IPS DF 6.9 (cell line): ENCODE measurements at places on chromosomes 7 and 10.

- H3K4me3 ChIP-seq: no peak overlapping the region
- H3K4me1 ChIP-seq: no peaks in the 10 kb centered on the region
- H3K27ac ChIP-seq: no peak overlapping the region
- no peak for DNase-seq
- H3K27me3 ChIP-seq: no peaks in the 10 kb centered on the region
These were observed 550.0 kb downstream of the TNS3 start for GRCh38 chr7:47031786-47032535.

- H3K36me3 ChIP-seq: no peaks in the 10 kb centered on the region
- no peaks in the 10 kb centered on the region for H3K4me1 ChIP-seq
- H3K27ac ChIP-seq: no peak overlapping the region
- no peak for DNase-seq
These were observed 17.7 kb downstream of the IL15RA start for GRCh38 chr10:5959581-5960069.

DNA sequence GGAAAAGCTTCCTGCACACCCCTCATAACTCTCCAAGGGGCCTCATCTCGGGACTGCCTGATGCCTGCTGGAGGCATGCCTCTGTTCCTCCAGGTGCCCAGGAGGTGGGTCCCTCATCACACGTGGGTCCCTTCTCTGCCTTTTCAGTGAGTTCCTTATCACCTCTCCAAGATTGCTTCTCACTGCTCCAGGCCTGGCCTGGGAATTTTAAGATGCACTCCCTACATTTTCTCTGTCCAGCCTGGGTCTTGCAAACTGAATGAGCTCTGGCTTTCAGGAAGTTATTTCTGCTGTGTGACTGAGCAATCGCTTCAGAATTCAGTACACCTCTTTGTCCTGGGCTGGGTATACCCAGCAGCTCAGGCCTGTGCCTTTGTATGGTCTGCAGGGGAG lies 43.8 kb downstream of the LRRC18 start:
- no peak overlapping the region for H3K4me3 ChIP-seq
- H3K4me1 ChIP-seq: no peaks in the 10 kb centered on the region
- H3K27ac ChIP-seq: no peak overlapping the region
- no peaks in the 10 kb centered on the region for H3K27me3 ChIP-seq
- no peak for DNase-seq

DNA sequence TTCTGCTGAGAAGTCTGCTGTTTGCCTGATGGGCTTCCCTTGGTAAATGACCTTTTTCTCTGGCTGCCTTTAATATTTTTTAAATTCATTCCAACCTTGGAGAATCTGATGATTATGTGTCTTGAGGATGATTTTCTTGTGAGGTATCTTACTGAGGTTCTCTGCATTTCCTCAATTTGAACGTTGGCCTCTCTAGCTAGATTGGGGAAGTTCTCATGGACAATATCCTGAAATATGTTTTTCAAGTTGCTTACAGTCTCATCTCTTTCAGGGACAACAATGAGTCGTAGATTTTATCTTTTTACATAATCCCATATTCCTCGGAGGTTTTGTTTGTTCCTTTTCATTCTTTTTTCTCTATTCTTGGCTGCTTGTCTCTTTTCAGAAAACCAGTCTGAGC lies 208.4 kb downstream of the KIF20B start:
- no peaks in the 10 kb centered on the region for H3K27me3 ChIP-seq
- no peak for DNase-seq
- no peak overlapping the region for H3K4me3 ChIP-seq
- H3K4me1 ChIP-seq: no peaks in the 10 kb centered on the region
- no peaks in the 10 kb centered on the region for H3K36me3 ChIP-seq
- H3K27ac ChIP-seq: no peak overlapping the region

GRCh38 chr10:58348571-58349033 lies 13.8 kb downstream of the UBE2D1 start:
- H3K4me1 ChIP-seq: no peaks in the 10 kb centered on the region
- no peak overlapping the region for H3K27ac ChIP-seq
- no peak overlapping the region for H3K4me3 ChIP-seq
- no peaks in the 10 kb centered on the region for H3K27me3 ChIP-seq
- no peaks in the 10 kb centered on the region for H3K36me3 ChIP-seq

- H3K27me3 ChIP-seq: no peaks in the 10 kb centered on the region
- peaks cover 4% of the 10 kb centered on the region; the same call in 1 of the 2 replicates for H3K36me3 ChIP-seq
- DNase-seq: no peak
- no peak overlapping the region for H3K4me3 ChIP-seq
These were observed 45.6 kb downstream of the SFMBT2 start for GRCh38 chr10:7365027-7365745.

DNA sequence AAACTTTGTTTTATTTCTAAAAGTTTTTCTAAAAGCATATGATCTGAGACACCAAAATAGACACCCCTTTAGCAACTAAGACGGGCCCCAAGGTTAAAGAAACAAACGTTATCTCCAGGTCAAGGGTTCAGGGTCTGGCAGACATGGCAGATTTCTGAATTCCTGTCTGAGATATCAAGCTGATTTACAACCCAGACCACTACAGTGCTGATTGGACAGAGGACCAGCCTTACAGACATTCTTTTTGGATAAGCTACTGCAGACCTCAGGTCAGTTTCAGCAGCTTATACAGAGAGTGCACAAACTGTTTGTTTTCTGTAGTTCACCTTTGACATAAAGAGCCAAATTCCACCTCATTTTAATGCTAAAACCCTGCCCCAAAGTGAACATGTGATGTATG lies 34.8 kb downstream of the SVOPL start:
- no peak for DNase-seq
- H3K27me3 ChIP-seq: no peaks in the 10 kb centered on the region
- H3K27ac ChIP-seq: no peak overlapping the region
- H3K4me1 ChIP-seq: no peaks in the 10 kb centered on the region

- DNase-seq: no peak
- no peak overlapping the region for H3K27ac ChIP-seq
- H3K4me1 ChIP-seq: no peaks in the 10 kb centered on the region
- no peak overlapping the region for H3K4me3 ChIP-seq
- no peaks in the 10 kb centered on the region for H3K27me3 ChIP-seq
- H3K36me3 ChIP-seq: peaks cover 34% of the 10 kb centered on the region
These were observed 130.4 kb downstream of the SMURF1 start for GRCh38 chr7:99013266-99014112.

DNA sequence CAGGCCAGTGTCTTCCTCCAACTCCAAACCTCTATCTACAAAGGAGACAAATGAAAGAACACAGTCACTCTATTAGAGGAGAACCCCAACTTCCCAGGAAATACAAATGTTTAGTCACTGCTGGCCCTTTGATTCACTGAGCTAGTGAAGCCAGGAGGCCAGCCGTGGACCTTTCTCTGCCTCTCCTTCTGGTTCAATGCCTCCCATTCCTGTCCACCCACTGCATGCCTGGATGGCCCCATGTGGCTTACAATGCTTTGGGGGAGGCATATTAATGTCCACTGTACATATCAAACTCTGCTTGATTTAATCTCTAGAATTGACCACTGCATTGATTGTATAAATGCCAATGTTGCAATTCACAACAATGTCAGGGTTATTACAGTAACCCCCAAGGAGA lies 687.3 kb downstream of the KCNMA1 start:
- no peaks in the 10 kb centered on the region for H3K36me3 ChIP-seq
- H3K4me3 ChIP-seq: no peak overlapping the region
- DNase-seq: no peak
- no peak overlapping the region for H3K27ac ChIP-seq
- no peaks in the 10 kb centered on the region for H3K27me3 ChIP-seq

- no peaks in the 10 kb centered on the region for H3K27me3 ChIP-seq
- DNase-seq: no peak
- no peak overlapping the region for H3K27ac ChIP-seq
- no peaks in the 10 kb centered on the region for H3K4me1 ChIP-seq
- H3K4me3 ChIP-seq: no peak overlapping the region
- no peaks in the 10 kb centered on the region for H3K36me3 ChIP-seq
These were observed 43.4 kb downstream of the PTTG1IP2 start for GRCh38 chr7:90512821-90513254.

GRCh38 chr10:133403359-133403758 lies 9.4 kb downstream of the MTG1 start:
- H3K4me1 ChIP-seq: no peaks in the 10 kb centered on the region; the same call in 1 of the 2 replicates
- no peak overlapping the region for H3K27ac ChIP-seq
- H3K4me3 ChIP-seq: no peak overlapping the region
- H3K36me3 ChIP-seq: peaks cover 23% of the 10 kb centered on the region
- DNase-seq: no peak

DNA sequence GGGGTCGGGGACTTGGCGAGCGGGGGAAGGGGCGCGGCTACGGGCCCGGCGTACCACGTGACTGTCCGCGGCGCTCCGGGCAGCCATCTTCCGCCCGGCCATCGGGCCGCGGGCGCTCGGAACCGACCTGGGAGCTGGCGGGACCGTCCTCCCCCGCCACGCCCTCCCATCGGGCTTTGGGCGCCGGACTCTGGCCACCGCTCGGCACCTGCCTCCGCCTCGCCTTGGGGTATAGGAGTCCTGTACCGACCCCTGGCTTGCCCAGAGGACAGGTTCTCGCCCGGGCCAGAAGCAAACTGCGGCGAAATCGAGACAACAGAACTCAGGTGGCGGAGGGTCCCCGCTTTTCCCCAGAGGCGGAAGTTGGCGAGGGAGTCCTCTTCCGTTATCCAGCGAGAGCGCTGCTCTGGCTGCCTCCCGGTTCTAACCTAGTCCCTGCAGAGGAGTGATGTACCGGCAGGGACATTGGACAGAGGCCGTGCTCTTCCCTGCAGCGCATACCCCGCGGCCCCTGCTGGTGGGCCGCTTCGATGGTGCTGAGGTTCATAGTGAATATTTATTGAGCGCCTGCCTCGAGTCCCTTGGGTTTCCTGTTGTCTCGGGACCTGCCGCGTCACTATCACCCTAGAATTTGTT lies 1.2 kb upstream of the SGMS1 start:
- H3K4me3 ChIP-seq: peak overlapping the region; percentile 56
- no peaks in the 10 kb centered on the region for H3K27me3 ChIP-seq
- DNase-seq: no peak
- no peaks in the 10 kb centered on the region for H3K36me3 ChIP-seq
- H3K27ac ChIP-seq: peak overlapping the region; percentile 53

DNA sequence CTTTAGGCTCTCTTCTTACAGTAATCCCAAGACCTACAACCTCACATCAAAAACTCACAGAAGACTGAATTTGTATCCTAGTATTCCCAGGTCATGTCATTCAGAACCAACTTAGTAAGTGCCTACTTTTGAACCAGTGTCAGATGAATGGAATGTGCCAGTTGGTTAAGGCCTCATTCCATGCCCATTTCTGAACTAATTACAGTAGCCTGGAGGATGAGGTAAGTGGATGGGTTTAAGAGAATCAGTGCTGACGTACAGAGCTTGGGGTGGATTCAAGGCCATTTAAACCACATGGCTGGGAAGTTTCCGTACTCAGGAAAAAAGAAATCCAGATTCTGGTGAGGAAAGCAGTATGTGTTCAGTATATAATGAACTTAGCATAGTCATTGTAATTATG lies 21.9 kb upstream of the FOXP2 start:
- no peak overlapping the region for H3K4me3 ChIP-seq
- H3K27me3 ChIP-seq: no peaks in the 10 kb centered on the region
- no peak overlapping the region for H3K27ac ChIP-seq
- no peaks in the 10 kb centered on the region for H3K4me1 ChIP-seq

GRCh38 chr10:132404911-132405462 lies 8.0 kb downstream of the PWWP2B start:
- no peak for DNase-seq
- no peak overlapping the region for H3K4me3 ChIP-seq
- H3K36me3 ChIP-seq: peaks cover 9% of the 10 kb centered on the region
